LoVo (cell line): ENCODE measurements at places on chromosomes 2 and 18.

- DNase-seq, result no peak
These were observed 487.2 kb upstream of the RAB12 start for GRCh38 chr18:8121942-8122480.

DNA sequence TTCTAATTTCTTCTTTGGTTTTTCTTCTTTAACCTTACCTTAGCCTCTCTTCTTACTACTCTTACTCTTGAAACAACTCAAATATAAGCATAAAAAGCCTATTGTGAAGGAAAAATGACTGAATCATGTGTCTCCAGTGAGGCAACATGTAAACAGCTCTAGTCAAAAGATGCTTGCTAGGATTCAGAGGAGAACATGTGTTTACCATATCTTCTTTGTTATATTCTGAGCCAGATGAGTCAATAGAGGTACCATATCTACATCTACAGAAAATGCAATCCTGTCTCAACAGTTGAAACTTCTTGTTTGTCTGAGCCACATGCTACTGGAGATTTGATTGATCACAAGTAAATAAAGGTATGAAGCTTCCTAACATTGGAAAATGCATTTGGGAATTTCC lies 15.9 kb upstream of the FIGN start:
- DNase-seq, result no peak

- no peak for DNase-seq
These were observed 20.8 kb downstream of the EIPR1 start for GRCh38 chr2:3356799-3357198.

DNA sequence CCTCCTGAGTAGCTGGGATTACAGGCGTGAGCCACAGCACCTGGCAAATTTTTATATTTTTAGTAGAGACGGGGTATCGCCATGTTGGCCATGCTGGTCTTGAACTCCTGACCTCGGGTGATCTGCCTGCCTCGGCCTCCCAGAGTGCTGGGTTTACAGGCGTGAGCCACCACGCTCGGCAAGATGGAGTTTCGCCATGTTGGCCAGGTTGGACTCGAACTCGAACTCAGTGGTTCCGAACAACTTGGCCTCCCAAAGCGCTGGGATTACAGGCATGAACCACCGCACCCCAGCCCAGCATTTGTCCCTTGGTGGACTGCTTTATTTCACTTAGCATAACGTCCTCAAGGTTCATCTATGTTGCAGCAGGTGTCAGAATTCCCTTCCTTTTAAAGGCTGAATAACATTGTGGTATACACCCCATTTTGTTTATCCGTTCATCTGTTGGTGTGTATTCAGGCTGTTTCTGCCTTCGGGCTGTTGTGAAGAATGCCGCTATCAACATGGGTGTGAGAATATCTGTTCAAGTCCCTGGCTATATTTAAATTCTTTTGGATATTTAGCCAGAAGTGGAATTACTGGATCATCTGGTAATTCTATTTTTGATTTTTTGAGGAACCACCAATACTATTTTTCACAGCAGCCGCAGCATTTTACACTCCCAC lies 1.2 kb upstream of the CENPA start:
- no peak for DNase-seq

- no peak for DNase-seq
These were observed 15.9 kb downstream of the SERPINE2 start for GRCh38 chr2:224023188-224023587.

GRCh38 chr18:78092901-78093300 lies 843.3 kb downstream of the GALR1 start:
- DNase-seq, result no peak

GRCh38 chr2:233228376-233228775 lies 23.1 kb upstream of the ATG16L1 start:
- DNase-seq, result no peak

DNA sequence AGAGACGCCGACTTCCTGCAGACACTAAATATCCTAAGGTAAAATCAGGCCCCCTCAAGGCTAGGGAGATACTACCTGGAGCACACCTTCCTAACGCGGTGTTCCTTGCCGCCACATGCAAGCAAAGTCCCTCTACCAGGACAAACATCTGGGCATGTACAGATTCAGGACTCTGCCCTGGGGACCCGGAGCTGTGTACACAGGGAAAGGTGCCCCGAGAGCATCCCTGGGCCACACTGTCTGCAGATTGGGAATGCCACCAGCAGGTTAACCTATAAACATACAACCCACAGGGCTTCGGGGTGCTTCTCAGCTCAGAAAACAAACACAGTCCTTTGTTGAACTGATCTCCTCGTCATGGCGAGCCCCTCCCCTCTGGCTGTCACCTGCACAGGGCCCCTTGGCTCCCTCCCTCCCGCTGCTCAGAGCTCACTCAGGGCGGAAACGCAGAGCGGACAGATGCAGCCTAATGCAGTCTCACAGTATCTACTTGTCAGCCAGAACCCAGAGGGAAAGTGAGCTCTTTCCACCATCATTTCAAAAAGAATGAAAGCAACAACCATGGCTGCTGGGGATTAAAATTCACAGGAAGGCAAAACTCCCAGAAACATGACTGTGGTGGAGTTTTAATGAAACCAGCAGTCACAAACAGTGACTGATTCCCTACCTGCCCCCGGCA lies 218.8 kb downstream of the HDAC4 start:
- no peak for DNase-seq

- peak; percentile 16 for DNase-seq
These were observed 68.7 kb downstream of the MYL12B start for GRCh38 chr18:3330622-3331021.

- DNase-seq, result peak; percentile 71
These were observed 17.2 kb downstream of the IFIH1 start for GRCh38 chr2:162301151-162301804.

- no peak for DNase-seq
These were observed 10.1 kb downstream of the IL37 start for GRCh38 chr2:112920923-112921532.

DNA sequence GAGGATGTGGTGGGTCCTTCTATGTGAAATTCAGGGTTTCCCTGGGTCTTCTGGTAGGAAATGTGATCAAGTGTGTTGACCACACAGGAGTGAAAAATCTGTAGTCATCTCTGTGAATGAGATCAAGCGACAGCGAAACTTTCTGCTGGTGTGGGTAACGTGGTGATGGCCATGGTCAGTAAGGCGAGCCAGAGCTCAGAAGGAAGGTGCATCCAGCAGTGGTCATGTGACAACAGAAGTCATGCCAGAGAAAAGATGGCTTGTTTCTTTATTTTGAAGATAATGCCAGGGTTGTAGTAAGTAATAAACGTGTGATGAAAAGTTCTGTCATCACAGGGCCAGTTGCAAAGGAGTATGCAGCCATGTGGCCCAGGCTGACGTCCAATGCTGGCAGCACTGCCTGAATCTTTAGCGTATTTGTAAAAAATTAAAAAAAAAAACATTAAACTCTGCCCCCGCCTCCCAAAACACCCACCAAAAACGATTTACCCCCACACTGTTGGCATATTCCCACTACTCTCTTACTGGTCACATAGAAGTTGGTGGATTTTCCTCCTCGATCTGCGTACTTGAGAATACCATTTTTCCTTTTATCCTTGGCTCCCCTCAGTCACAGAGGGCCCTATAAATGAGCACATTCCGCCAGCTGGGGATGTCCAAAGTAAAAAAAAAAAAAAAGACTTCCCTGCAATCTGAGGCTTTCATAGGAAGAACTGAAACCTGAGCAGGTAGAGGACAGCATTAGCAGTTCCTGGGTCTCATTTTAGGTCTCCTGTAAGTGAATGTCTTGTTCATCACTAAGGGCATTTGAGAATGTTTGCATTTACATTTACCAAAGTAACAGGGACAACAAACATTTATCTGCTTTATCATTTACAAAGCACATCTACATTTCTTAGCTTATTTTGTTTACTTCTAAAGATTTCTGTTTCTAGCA lies 70.6 kb downstream of the SLC4A3 start:
- no peak for DNase-seq

DNA sequence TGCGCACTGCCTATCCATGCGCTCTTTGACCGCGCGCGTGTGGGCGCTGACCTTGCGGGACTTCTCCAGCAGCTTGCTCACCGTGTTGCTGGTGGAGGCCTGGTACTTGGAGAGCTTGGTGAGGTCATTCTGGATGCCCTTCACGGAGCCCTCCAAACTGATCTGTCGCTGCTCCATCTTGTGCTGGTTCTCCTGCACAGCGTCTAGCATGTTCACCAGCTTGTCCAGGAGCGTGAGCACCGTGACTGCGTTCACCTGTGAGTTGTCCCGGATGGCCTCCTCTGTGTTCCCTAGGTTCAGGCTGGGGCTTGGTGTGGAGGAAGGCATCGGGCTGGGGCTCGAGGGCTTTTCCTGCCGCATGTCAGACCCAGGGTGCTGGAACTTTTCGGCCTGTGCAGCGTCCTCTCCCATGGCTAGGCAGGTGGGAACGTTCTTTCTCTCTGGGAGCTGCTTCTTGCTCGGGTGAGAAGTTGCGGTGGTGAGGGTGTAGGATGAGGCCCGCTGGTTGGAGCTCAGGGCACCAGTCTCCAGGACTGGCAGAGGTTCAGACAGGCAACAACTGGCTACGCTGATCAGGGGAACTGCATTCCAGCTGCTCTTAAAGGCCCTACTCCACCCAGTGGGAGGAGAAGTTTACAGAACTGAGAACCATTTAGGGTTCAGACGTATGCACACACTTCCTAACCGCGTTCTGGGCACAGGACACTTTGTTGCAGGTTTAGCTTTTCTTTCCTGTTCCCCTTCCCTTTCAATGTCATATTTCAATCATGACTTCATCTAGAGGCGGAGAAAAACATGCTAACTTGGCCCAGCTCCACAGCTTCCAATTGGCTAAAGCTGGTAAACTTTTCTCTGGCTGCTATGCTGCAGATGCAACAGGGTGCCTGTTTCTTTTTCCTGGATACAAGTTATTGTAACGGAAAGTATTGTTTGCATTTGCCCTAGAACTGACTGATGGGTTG lies at the start of gene CAVIN2:
CAVIN2 (minus strand) TSS at position 574 of the 962 bp plus-strand sequence; CDS start at position 411, 163 bp downstream.
- no peak for DNase-seq

DNA sequence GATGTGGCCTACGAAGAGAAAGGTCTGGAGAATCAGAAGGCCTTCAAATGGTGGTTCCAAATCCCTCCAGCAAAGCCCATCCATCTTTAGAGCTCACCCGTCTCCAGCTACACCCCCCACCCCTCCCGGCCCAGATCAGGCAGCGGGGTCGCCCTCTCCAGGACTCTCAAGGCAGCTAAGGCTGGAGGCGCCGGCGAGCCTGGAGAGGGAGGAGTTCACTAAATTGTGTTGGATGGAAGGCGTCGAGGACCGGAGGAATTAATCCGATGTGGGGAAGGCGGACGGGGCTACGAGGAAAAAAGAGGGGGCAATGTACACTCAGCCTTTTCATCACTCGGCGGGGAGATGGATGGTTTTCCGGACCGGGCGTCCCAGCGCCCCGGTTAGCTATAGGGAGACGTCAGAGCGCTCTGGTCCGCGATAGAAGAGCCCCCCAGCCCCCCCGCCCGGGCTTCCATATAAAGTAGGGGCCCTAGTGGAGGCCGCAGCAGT lies at the start of gene GRP:
GRP (plus strand) TSS at position 487 of the 492 bp plus-strand sequence. CDS start 108 bp downstream, outside the sequence.
- DNase-seq, result no peak

DNA sequence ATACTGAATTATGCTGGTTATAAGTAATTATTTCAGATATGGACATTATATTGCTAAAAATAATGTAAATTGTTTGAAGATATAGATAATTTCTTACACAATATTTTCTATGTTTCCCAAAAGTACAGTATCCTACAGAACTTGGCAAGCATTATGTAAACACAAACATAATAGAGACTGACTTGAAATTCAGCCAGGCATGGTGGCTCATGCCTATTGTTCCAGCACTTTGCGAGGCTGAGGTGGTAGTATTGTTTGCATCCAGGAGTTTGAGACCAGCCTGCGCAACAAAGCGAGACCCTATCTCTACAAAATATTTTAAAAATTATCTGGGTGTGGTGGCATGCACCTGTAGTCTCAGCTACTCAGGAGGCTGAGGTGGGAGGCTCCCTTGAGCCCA lies 1300.5 kb upstream of the DDX18 start:
- DNase-seq, result no peak

GRCh38 chr2:202165945-202166344 lies 72.5 kb downstream of the SUMO1 start:
- no peak for DNase-seq

DNA sequence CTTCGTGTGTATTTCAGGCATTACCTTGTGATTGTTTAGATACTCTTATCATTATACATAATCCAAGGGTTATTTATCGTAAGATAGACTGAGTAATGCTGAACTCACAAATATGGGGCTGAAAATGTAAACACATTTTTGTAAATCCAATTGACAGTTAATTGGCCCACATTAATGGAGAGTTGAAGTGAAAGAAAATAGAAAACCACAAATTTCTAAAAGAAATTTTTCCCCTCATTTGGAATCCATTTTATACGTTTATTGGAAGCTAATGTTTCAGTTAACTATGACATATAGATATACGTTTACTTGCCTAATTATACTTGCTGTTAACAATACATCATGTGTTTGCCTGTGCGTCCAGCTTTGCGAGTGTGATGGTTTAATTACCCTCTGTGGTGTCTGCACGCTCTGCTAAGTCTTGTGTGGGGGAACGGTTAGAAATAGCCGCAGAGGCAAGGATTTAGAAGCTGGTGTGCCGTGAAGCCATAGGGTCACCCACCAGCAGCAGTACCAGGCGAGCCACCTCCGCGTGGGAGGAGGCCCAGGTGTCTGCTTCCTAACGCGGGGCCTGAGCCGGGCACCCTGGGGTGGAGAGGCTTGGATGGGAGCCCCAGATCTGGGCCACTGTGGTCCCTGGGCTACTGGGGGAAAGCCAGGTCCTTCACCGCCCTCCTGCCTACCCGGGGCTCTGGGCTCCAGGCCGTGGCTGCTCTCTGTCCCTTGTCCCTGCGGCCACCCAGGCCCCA lies 38.0 kb downstream of the TSHZ1 start:
- DNase-seq, result no peak

DNA sequence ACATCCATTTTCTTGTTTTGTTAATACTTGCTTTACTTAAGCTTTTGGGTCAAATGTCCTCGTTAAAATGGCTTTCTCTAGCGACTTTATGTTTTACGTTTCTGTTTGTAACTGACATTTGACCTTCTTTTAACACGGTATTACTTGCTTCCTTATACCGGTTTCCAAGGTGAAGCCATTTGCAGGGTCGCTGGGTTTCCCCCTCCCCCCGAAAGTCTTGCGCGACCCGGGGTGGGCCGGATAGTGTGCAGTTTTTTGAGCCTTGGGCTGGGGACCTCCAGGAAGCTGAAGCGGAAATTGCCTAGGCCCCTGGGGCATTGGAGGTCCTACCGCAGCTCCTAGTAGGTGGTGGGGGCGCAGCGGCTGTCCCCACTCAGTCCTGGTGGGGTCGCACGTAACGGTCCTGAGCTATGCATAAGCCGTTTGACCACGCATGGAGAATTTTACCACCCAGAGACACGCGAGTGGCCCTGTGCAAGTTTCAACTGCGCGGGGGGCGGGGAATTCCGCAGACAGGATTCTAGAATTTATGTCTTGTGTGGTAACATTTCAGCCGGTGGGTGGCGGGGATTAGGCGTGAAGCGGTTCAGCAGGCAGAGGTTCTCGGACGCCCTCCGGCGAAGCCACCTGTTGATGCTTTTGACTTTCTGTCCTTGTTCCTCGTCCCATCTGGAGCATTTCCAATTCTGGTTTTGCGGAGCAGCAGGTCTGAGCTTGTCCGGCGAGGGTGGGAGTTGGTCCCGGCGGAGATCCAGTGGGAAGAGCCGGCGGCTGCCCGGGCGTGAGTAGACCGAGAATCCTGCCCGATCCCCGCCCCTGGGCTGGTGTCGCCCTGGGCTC lies 2.4 kb downstream of the CFLAR start:
- DNase-seq, result peak; percentile 85
